ENCODE measurements at places on chromosomes 11 and 22.

GRCh38 chr11:20739107-20739506, 69.7 kb downstream of the NELL1 start:
- no peak overlapping the region for H3K4me3 ChIP-seq
- H3K4me1 ChIP-seq = no peaks in the 10 kb centered on the region
- no peak overlapping the region for H3K27ac ChIP-seq
- no peak for DNase-seq

GRCh38 chr11:112355726-112356125, 95.1 kb upstream of the PLET1 start:
- DNase-seq = peak; percentile 54
- no peaks in the 10 kb centered on the region for H3K36me3 ChIP-seq
- no peak overlapping the region for H3K27ac ChIP-seq
- no peaks in the 10 kb centered on the region for H3K27me3 ChIP-seq

DNA sequence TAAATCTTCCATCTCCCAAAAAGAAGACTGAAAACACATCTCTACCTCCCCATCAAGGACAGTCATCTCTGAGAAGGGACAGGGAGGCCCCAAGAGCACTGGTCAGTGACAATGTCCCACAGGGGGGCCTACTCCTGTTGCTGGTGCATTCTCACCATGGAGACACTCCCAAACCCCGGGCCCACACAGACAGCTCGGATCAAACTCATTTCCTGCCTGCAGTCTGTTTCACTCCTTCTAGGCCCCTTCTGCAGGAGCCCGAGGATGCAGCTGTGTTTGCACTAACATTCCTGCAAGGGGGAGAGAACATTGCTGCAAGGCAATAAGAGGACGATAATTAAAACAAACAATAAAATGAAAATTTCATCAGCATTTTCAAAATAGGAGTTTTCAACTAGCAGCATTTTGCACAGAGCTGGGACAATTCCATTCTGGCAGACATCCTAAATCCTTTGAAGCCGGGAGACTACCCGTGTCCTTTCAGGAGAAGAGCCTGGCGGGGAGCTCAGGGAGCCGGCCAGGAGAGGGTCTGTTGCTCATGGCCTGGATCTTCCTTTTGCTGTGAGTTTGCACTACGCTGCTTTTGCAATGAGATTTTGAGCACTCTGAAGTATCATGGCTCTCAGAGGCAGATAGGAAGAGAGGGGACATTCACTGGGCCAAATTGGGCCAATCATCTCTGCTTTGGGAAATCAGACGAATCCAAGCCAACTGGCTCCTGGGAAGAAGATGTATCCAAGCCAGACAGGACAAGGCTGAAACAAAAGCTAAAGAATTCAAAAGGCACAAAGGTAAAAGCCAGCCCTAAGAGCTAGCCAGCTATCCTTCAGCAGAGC, 33.2 kb downstream of the SPATA19 start:
- no peaks in the 10 kb centered on the region for H3K36me3 ChIP-seq
- H3K27me3 ChIP-seq = no peaks in the 10 kb centered on the region
- H3K4me1 ChIP-seq = no peaks in the 10 kb centered on the region
- H3K4me3 ChIP-seq = no peak overlapping the region
- no peak for DNase-seq
- H3K27ac ChIP-seq = no peak overlapping the region

DNA sequence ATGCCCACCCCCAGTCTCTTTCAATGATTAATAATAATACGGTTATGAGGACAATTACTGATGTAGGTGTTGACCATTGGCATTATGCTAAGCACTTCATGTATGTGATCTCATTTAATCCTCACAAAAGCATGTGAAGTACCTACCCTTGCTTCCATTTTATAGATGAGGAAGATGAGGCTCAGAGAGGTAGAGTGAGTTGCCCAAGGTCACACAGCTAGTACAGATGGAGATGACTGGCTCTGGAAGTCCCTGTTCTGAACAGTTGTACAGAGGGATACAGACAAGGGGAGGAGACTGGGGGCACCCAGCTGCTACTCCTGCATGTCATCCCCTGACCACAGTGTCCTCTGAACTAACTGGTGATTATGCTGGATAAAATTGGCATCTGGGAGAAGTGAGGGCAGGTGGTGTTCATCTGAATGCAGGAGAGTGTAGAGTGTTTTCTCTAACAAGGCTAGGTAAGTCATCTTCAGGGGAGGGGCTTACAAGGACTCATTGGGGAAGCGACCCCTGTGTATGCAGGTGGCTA, 43.2 kb downstream of the KIAA1671 start:
- peaks cover 13% of the 10 kb centered on the region for H3K4me1 ChIP-seq
- no peak overlapping the region for H3K4me3 ChIP-seq
- H3K27me3 ChIP-seq = no peaks in the 10 kb centered on the region
- peak overlapping the region; percentile 61 for H3K27ac ChIP-seq

DNA sequence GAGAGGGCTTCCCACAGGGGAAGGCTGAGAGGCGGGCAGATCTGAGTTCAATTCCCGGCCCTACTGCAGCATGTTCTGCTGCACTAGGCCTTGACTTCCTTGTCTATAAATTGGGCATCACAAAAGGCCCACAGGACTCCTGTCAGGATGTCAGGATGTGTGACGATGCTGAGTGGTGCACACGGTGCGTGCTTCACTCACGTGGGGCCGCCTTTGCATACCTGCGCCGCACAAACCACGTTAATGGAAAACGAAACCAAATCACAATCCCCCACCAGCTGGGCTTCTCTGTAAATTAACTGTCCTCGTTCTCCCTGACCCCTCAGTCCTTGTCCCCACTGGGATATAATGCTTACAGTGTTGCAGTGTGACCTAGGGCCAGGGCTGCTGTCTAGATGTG, 32.3 kb upstream of the TSPAN18 start:
- no peak overlapping the region for H3K27ac ChIP-seq
- H3K27me3 ChIP-seq = no peaks in the 10 kb centered on the region
- no peak for DNase-seq
- no peaks in the 10 kb centered on the region for H3K4me1 ChIP-seq

GRCh38 chr11:12885717-12886239, 123.3 kb upstream of the RASSF10 start:
- no peak overlapping the region for H3K27ac ChIP-seq
- H3K27me3 ChIP-seq = no peaks in the 10 kb centered on the region

DNA sequence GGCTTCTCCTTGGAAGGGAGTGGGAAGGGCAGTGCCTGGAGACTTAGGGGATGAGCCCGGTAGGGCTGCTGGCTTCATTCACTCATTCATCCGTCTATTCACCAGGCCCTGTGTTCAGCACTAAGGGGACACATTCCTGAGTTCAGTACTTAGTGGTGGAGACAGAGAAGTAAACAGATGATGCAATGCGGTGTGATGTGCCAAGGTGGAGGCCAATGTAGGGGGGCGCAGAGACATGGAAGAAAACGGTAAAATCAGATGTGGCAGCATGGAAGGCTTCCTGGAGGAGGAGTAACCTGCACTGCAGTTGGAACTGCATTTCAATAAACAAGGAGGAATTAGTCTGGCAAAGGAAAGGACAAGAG, 21.3 kb downstream of the GRIK4 start:
- H3K36me3 ChIP-seq = no peaks in the 10 kb centered on the region
- no peak overlapping the region for H3K4me3 ChIP-seq
- H3K27ac ChIP-seq = no peak overlapping the region

GRCh38 chr11:94934362-94934761, 39.0 kb downstream of the CWC15 start:
- no peaks in the 10 kb centered on the region for H3K36me3 ChIP-seq
- peak overlapping the region; percentile 54 for H3K27ac ChIP-seq
- no peak for DNase-seq
- H3K4me1 ChIP-seq = peaks cover 28% of the 10 kb centered on the region
- no peak overlapping the region for H3K4me3 ChIP-seq
- no peaks in the 10 kb centered on the region for H3K27me3 ChIP-seq

GRCh38 chr11:313787-314553, at the start of gene IFITM1:
TSS of gene IFITM1 (plus strand) at chr11:314040. CDS start at chr11:314171, 131 bp downstream.
- DNase-seq = no peak
- peak within 1 kb of the TSS; percentile 94 for H3K27ac ChIP-seq
- H3K36me3 ChIP-seq = no peaks in the 10 kb centered on the region
- H3K27me3 ChIP-seq = peaks cover 9% of the 10 kb centered on the region
- H3K4me3 ChIP-seq = peak within 1 kb of the TSS; percentile 67
- H3K4me1 ChIP-seq = peaks cover 42% of the 10 kb centered on the region

DNA sequence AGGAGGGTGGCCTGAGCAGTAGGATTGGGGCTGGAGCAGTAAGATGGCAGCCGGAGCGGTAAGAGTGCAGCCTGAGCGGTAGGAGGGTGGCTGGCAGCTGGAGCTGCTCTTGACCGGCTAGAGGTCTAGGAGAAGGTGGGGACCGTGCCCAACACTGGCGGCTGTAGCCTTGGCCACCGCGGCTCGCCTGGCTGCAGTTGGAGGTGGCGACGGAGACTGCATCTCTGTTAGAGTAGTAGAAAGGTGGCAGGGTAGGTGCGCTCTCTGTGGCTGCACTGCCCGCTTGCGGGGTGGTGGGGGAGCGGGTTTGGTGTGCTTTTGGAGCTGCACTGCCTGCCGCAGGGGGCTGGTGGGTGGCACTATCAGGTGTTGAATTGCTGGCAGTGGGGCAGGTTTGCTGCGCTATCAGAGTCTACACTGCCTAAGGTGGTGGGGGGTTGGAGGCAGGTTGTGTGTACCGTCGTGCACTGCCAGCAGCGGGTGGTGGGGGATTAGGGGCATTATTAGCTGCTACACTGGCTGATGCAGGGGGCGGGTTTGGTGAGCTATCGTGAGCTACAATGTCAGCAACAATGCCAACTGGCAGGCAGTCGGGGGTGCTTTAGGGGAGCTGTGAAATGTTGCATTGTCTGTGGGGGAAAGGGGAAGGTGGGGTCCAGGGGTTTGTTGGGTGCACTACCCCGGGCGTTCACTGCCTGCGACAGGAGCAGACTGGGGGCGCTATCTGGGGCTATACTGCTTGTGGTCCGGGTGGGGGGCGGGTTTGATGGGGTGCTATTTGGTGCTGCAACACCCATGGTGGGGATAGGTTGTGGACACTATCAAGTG, 4461.3 kb upstream of the OR11H1 start:
- H3K27me3 ChIP-seq = no peaks in the 10 kb centered on the region
- peak; percentile 87 for DNase-seq
- no peak overlapping the region for H3K4me3 ChIP-seq

DNA sequence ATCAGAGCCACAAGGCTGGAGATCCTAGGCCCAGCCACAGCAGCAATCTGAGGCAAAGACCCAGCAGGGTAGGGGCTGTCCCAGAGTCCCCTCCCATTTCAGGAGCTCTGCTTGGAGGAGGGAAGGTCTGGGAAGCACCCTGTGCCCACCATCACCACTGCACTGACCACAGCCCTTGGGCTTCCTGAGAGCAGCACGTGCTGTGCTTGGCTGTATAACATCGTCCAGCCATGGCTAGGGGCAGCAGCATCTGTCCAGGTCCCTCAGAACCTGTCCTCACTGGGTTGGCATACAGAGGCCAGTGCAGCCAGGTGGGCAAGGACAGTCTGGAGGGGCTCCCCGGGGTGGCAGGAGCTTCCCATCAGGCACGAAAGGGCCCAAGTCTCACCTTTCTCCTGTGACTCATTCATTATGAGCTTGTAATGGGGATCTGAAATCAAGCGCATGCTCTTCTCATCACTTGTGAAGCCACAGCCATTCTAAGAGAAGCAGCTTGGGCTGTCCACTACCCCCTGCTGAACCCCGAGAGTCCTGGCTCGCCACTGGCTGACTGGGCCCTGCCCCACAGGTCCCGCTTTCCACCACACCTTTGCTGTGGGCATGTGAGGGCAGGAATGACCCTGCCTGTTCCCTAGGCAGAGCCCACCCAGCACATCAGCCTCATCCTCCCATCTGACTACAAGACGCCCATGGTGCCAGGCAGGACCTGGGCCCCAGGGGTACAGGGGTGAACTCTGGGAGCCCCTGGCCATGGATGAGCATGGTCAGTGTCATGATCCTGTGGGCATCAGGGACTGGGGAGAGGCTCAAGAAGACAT, 83.3 kb downstream of the MED15 start:
- H3K27me3 ChIP-seq = no peaks in the 10 kb centered on the region
- H3K36me3 ChIP-seq = peaks cover 24% of the 10 kb centered on the region
- no peak for DNase-seq

GRCh38 chr22:46508491-46508999, 28.9 kb downstream of the CELSR1 start:
- H3K27me3 ChIP-seq = no peaks in the 10 kb centered on the region
- no peaks in the 10 kb centered on the region for H3K4me1 ChIP-seq
- H3K4me3 ChIP-seq = no peak overlapping the region
- H3K36me3 ChIP-seq = no peaks in the 10 kb centered on the region

GRCh38 chr11:119835753-119836152, 106.8 kb upstream of the NECTIN1 start:
- DNase-seq = no peak
- no peaks in the 10 kb centered on the region for H3K4me1 ChIP-seq
- no peak overlapping the region for H3K4me3 ChIP-seq
- H3K27ac ChIP-seq = no peak overlapping the region
- H3K36me3 ChIP-seq = no peaks in the 10 kb centered on the region
- H3K27me3 ChIP-seq = no peaks in the 10 kb centered on the region

GRCh38 chr22:37186997-37187522, 987 bp downstream of the C1QTNF6 start:
- no peaks in the 10 kb centered on the region for H3K36me3 ChIP-seq
- H3K27me3 ChIP-seq = no peaks in the 10 kb centered on the region
- H3K4me1 ChIP-seq = peaks cover 37% of the 10 kb centered on the region
- no peak for DNase-seq
- H3K27ac ChIP-seq = peak overlapping the region; percentile 89

GRCh38 chr11:129530154-129530895, 154.7 kb downstream of the BARX2 start:
- no peak overlapping the region for H3K4me3 ChIP-seq
- DNase-seq = no peak
- H3K27ac ChIP-seq = no peak overlapping the region
- no peaks in the 10 kb centered on the region for H3K4me1 ChIP-seq
- no peaks in the 10 kb centered on the region for H3K27me3 ChIP-seq
- H3K36me3 ChIP-seq = no peaks in the 10 kb centered on the region

- no peaks in the 10 kb centered on the region for H3K27me3 ChIP-seq
- DNase-seq = no peak
- H3K4me3 ChIP-seq = no peak overlapping the region
- peak overlapping the region; percentile 30 for H3K27ac ChIP-seq
- no peaks in the 10 kb centered on the region for H3K36me3 ChIP-seq
These were observed 136.3 kb downstream of the TEAD1 start for GRCh38 chr11:12810568-12810894.

- H3K27ac ChIP-seq = no peak overlapping the region
- no peak for DNase-seq
- H3K4me3 ChIP-seq = no peak overlapping the region
- H3K36me3 ChIP-seq = no peaks in the 10 kb centered on the region
These were observed 19.6 kb downstream of the FGF3 start for GRCh38 chr11:69799582-69799981.

Measured in upper lobe of left lung (tissue), 6 donors.